ENCODE measurements at places on chromosomes 1 and 21.

GRCh38 chr1:6105763-6106162 is 60.1 kb downstream of the KCNAB2 start:
- no peak for DNase-seq

- no peak for DNase-seq
Observed at GRCh38 chr1:221832151-221832550, 90.3 kb upstream of the DUSP10 start.

- no peak for DNase-seq
Observed at GRCh38 chr1:208093046-208093445, 151.1 kb downstream of the PLXNA2 start.

DNA sequence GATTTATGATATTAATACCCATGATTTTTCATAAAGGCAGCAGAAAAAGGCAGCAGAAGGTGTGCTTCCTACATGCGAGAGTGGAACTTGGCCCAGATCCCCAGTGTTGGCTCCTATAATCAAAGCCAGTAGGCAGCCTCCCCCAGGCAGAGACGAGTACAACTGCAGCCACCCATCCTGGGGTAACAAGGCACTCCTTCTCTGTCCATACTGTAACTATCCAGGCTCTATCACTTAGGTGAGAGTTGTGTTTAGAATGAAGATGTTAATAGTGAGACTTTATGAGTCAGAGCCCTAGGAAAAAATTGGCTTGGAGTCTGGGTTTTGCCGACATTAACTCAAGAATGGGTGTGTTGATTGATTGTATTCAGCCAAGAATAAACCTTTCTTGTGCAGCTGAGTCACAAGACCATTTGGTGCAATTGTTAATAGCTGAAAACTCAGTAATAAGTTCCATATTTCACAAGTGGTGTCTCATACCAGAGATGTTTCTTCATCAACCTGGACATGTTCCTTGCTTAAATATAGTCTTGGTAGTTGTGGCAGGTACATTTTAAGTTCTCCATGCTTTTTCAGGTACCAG is 322.3 kb downstream of the DUSP10 start:
- no peak for DNase-seq

DNA sequence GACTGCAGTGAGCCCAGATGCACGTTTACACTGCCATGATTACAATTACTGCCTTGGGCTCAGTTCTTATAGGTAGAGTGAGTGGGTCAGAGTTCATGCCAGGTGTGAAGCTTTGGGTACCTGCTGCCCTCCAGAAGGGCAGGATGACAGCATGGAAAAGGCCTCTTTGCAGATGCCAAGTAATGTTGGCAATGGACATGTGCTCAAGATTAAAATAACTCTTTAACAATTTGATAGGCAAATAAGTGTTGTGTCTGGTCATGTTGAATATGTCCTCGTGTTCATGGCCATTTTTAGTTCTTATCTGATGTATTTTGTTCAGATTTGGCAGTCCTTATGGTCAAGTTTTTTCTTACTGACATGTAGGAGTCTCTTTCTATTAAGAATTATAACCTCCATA is 34.8 kb downstream of the S100B start:
- DNase-seq, result no peak

GRCh38 chr1:207323425-207324225 is 2.1 kb downstream of the CD55 start:
- no peak for DNase-seq

GRCh38 chr1:118984086-118984721 is 3.9 kb downstream of the TBX15 start:
- no peak for DNase-seq

DNA sequence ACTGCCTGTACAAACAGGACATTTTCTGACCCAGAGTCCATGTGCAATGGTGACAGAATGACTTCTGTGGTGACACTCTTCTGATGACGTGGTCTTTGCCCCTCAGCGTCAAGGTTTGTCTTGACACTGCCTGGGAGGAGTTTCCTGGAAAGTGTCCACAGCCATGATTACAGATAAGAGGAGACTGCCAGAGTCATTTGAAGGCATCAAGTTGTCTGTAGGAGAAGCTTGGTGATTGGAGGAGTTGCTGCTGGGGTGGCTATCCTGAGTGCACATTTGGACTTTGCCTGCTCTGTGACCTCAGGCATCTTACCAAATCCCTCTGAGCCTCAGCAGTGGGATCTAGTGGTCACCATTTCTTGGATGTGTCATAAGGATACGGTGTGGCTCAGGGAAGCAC is 17.7 kb downstream of the TCHHL1 start:
- DNase-seq, result no peak

- no peak for DNase-seq
Observed at GRCh38 chr21:15278279-15278678, 213.5 kb upstream of the NRIP1 start.

DNA sequence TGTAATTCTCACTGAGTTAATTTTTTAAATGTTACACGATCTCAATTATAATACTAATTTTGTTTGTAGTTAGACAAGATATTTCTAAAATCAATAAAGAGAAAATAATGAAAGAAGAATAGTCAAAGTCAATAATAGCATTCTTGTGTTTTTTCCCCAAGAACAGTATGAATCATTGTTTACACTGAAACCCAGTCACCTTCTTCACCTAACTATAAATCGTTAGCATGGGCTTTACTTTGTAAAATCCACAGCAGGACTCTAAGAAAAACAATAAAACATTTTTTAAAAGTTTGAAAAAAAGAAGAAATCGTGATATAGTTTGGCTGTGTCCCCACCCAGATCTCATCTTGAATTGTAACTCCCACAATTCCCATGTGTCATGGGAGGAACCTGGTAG is 234.6 kb upstream of the LYPLAL1 start:
- no peak for DNase-seq

DNA sequence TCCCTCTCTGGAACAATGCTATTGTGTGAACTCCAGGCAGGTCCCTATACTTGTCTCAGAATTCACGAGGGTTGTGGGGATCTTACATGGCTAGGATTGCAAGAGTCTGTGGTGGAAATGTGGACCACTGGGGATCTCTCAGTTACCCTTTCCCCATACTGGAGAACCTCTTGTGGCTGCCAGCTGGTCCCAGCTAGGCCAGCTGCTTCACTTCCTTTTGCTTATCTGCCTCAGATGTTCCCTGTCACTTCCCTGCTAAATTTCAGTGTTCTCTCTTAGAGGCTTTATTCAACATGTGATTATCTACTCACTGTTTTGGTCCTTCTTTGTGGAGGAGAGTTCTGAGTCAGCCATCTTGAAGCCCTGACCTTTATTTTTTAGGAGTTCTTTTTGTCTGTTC is 75.9 kb upstream of the SAMD13 start:
- DNase-seq, result no peak

- DNase-seq, result no peak
Observed at GRCh38 chr21:37196847-37197246, 70.3 kb downstream of the VPS26C start.

GRCh38 chr1:175742790-175743459 is 470 bp downstream of the TNR start:
- no peak for DNase-seq

- DNase-seq, result no peak
Observed at GRCh38 chr1:16015491-16015890, 2.4 kb downstream of the HSPB7 start.

DNA sequence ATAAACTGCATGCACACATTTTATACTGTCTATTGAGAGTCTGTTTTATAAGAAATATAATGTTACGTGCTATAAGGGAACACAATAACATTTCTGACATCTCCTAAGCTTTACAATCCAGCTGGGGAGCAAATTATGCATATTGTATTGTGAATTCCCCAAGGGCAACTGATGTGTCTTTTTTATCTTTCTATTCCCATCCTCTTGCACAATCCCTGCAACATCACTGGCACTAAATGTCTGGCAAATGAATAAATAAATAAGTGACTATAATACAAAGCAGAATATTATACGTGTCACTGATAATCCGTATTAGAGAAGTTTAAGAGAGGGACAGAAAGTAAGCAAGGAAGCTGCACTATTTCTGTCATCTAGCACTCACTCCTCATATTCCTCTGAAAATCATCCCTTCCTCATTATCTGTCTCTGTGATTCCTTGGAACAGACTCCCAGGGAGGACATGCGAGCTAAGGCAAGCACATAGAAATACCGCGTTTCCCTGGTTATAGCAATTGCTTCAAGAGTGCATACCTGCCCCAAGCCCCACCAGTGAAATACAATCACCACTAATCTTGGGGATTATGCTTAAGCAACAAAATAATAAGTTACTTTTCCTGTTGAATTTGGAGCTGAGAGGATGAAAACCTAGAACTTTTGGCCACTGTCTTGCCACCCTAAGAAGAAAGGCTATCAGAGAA is 205.4 kb downstream of the SMYD3 start:
- DNase-seq, result no peak

DNA sequence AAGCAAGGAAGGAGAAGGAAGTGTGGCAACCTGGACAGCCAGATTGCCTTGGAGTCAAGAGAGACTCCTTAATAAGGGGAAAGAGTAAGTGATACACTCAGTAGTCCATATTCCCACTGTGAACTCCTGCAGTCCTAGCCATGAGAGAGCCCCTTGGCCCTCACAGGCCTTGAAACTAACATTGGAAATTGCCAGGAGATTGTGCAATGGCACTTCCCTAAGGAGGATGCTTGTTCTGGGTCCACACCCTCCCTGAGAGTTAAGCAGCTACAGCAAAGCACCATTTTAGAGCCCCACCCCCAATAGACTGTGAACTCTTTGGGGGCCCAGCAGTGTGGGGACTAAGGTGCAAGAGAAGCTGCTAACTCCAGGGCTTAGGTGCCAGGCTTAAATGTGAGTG is 367.7 kb upstream of the CAMK1G start:
- no peak for DNase-seq

DNA sequence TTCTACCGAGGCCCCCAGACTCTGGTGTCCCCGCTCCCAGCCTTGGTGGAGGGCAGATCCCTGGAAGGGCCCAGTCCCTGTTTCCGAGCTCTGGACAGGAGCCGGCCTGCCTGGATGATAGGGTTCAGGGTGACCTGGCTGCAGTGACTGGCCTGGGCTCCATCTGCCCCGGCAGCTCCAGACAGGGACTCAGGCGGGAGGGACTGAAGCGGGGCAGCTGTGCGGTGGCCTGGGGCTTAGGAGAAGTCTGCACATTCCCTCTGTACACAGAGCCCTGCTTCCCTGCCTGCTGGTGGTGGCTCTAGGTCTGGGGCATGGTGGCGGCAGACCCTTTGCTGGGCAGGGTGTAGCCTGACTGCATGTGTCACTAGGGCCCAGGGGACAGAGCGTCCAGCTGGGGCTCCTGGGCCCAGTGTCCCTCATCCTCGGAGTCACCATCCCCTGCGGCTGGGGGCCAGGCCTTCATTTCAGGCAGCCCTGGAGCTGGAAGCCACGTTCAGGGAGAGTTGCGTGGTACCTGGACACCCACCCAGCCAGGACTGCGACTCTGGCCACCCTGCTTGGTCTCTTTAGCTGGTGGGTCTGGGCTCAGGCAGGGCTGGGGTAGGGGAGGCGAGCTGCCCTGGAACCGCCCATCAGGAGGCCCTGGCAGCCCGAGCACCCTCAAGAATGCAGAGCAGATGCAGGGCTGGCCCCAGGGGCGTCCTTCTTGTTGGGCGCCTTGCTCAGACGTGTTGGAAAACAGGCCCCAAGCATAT is 9.6 kb downstream of the ARHGEF16 start:
- no peak for DNase-seq

GRCh38 chr1:8356256-8357209 is 38.6 kb downstream of the SLC45A1 start:
- DNase-seq, result no peak

- DNase-seq, result no peak
Observed at GRCh38 chr1:167943541-167943940, 6.7 kb upstream of the MPC2 start.

- DNase-seq, result no peak
Observed at GRCh38 chr21:41066086-41066938, 101.6 kb upstream of the BACE2 start.

GRCh38 chr1:174169342-174169741 is 10.0 kb downstream of the RABGAP1L start:
- no peak for DNase-seq

- DNase-seq, result peak; percentile 26
Observed at GRCh38 chr1:3483801-3484444, 29.5 kb downstream of the ARHGEF16 start.

DNA sequence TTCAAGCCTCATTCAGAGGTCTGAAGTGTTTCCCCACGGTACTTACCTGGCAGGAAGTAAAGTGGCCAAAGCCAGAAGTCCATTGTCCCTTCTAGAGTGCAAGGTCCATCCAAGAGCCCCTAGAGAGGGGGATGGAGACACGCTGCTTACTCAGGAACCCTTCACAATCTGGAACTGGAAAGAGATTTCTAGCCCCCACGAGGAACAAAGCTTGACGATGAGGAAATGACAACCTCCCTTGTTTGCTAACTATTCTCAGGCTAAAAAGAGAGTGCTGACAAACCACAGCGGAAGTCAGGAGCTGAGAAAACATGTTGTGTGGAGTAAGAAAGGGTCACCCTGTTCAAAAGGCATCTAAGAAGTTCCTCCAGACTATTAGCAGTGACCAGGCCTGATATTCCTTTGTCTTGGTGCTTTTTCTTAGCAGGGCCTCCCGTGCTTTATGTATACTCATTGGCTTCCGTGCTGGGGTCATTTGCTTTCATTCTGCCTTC is at the start of gene FCMR:
Gene FCMR, minus strand, starts transcription at position 170 of the 494 bp plus-strand sequence. Its CDS starts 87 bp downstream, at position 83.
- DNase-seq, result peak; percentile 12

- DNase-seq, result no peak
Observed at GRCh38 chr1:196209265-196209664, 399.0 kb downstream of the KCNT2 start.

- DNase-seq, result no peak
Observed at GRCh38 chr1:214500340-214501055, 50.9 kb downstream of the PTPN14 start.

DNA sequence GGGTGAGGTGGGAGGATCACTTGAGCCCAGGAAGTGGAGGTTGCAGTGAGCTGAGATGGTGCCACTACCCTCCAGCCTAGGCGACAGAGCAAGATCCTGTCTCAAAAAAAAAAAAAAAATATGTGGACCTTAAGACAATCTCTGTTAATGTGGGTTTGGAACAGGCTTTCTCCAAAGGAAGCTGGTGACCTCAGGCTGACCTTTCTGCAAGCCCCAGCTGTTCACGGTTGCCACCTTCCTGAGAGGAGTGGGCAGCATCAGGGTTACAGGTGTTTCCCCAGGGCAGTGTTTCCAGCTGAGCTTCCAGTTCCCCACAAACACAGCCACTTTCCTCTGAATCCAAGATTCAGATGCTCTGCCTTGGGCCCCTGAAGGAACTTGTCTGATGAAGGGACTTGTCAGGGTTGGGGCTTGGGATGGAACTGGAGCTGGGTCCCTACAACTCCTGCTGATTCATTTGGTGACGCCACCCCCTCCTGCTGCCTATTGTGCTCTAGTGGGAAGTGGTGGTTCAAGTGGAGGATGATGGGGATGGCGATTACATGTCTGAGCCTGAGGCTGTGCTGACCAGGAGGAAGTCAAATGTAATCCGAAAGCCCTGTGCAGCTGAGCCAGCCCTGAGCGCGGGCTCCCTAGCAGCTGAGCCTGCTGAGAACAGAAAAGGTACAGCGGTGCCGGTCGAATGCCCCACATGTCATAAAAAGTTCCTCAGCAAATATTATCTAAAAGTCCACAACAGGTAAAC is 1.9 kb downstream of the ZBTB48 start:
- no peak for DNase-seq

- no peak for DNase-seq
Observed at GRCh38 chr21:25557180-25557579, 50.1 kb downstream of the MRPL39 start.

- peak; percentile 2 for DNase-seq
Observed at GRCh38 chr1:110829955-110830553, 42.9 kb upstream of the CD53 start.
